ENCODE measurements at places on chromosomes 11 and 22. TPM values are rescaled to one million over a fixed set of nuclear protein-coding genes. Genes with fewer than 3 reads are reported as not detected.

MRGPRX4 gene
- not detected for total RNA-seq

CHST1 gene
- 10.6 TPM for total RNA-seq

FAM180B gene
- total RNA-seq: not detected

RFPL1 gene
- total RNA-seq: under 0.01 TPM

RIMBP3C gene
- total RNA-seq: 0.82 TPM

All from frontal cortex (tissue), 4 donors.